ENCODE measurements at places on chromosomes 13 and 19.

DNA sequence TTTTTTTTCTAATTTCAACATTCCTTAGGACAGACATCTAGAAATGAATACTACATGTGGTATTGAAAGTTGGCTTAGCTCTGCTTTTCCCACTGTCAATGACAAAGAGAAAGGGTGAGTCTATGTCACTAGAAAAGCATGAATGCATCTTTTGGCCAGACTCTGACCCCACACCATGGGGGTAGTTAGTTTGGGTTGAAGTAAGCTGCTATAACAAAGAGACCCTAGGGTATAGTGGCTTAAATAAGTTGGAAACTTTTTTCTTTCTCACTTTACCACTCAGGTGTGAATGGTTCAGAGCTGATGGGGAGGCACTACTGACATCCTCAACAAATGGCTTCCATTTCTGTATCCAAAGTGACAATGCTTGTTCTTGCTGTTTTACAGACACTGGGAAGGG, 161.5 kb downstream of the DLEU7 start:
- no peak for DNase-seq

DNA sequence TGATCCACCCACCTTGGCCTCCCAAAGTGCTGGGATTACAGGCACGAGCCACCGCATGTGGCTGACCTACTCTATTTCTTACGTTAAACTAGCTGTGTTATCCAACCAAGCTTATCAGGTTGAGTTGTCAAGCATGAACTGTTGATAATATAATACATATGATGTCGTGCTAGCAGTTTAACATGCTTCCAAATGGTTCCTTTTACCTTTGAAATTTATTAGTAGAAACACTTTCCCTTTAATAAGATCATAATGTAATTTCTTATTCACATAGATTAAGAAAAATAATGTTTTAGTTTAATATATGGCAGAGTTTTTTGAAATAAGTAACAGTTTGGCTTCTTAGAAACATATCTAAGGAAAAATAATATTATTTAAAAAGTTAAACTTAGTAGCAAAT, 34.4 kb upstream of the VWA8 start:
- no peak for DNase-seq

DNA sequence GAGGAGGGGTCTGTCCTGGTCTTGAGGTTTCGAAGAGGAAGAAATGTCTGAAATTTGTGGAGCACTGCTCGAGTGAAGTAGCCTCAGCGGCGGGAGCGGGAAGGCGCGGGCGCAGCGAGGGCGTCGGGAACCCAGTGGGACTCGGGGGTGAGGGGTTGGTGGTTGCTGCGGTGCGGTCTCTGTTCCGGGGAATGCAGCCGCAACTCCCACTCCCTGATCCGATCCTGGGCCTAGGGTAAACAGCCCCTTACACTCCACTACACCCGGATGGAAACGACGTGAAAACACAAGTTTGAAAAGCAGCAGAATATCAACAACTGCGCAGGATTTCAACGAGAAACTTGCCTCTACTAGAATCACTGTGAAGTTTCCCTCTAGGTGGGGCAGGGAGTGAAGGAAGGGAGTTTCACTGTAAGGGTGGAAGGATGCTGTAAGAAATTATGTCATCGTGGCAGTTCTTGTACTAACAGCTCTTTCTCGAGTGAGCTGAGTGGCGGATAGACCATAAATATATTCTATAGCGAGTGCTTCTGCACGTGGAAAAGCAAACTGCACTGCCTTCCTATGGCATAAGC, 2.0 kb upstream of the KLF12 start:
- DNase-seq, result peak; percentile 20

GRCh38 chr19:9958379-9958821, 22.1 kb upstream of the OLFM2 start:
- DNase-seq, result no peak

GRCh38 chr19:58385313-58385890, 1.7 kb upstream of the RPS5 start:
- no peak for DNase-seq
